ENCODE measurements at places on chromosomes 4 and X.

DNA sequence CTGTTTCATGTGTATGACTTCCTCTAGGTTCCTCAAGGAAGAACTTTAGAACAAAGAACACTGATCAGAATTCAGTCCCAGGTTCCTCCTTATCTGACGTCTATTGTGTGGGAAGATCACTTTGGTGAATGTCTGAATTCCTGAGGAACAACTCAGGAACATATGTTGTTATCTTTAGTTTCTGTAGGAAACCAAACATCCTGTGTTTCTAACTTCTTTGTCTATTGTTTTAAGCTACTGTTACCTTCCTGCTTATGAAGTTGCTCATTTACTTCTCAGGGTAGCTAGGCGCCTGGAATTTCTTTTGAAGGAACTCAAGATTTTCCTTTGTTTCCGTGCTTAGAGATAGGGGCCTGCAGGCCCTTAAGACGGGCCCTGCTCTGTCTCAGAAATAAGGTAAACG, 46.2 kb downstream of the MAGEB5 start:
- no peak for DNase-seq

DNA sequence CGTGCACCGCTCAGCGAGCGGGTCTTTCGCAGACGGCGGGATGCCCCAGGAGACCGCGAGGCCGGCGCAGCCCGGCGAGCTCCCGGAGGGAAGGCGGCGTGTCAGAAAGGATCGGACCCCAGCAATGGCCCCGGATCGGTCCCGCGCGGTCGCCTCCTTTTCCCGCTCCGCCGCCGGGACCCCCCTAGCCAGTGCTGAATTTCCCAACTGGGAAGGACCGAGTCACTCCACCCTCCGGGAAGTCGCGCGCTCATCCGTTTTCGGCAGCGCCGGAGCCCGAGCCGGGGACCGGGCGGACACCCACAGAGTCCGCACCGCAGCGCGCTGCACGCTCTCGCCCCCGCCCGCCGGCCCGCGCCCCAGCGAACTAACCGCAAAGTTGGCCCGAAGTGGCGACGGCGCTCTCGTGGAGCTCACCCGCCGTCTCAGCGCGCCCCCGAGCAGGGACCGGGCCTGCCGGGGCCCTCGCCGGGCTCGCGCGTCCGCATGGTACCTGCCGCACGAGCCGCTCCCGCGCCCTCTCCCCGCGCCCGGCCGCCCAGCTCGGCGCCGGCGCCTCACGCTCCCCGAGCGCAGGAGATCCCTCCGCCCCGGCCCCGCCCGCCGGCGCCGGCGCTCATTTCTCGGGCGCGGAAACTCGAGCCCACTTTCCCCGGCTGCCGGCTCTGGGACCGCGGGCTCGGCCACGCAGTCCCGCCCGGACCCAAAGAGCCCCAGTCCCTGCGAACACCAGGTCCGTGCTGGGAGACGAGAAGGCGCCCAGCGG, at the start of gene FAT1:
FAT1 (minus strand) TSS at position 565 of the 766 bp plus-strand sequence. CDS start 14,029 bp downstream, outside the sequence.
- DNase-seq, result no peak

GRCh38 chr4:169846396-169846795, 88.7 kb upstream of the HPF1 start:
- no peak for DNase-seq

DNA sequence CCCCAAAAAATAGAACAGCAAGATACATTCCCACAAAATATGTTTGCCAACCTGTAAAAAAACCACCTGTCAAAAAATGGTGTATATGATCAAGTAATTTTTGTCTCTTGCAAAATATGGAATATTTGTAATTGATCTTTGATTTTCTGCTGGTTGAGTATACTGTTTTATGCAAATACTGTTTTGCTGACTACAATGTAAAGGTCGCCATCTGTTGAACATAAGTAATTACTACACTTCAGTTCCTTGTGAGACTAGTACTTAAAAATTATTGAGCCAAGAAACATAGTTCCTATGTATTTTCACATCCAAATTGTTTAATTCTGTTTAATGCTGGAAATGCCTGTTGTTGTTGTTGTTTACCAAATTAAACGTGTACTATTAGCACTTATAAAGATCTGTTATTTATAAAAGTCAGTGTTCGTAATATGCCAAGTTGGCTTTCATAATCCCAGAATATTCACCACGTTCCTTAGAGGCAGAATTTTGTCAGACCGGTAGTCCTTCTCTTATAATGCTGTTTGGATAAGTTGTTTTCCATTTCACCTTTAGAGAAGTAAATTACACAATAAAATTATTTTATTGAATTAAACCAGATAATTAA, 144.2 kb downstream of the PDLIM5 start:
- DNase-seq, result no peak

GRCh38 chr4:91212211-91212610, 1085.0 kb downstream of the CCSER1 start:
- DNase-seq, result no peak

GRCh38 chr4:85302193-85302736, 172.7 kb upstream of the ARHGAP24 start:
- no peak for DNase-seq

DNA sequence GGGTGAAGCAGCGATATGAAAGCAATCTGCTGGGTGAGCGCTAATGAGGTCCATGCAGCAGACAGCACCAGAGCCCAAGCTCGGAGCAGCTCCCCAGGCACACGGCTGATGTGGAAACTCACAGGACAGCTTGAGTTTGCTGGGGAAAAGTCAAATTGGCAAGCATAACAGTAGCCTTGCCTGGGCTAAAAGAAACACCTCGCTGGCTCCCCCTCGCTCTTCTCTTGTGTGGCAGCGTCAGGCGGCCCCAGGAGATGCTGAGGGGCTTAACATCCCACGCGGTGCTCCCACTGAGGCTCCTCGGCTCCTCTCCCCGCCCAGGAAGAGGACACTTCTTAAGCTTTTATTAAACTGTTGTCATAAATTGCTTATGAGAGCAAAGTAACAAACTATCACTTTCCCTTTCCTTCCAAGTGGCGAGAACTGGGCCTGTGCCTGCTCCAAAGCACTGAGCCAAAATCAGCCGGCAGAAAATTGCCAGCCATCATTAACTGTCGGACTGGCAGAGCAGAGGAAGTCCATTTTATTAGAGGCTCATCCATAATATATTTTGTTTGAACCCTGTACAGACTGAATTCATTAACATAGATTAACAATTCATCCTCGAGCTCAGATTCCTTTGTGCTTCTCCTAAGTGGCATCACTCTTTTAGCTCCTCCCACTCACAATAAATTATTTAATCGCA, 111.4 kb downstream of the TSPAN5 start:
- no peak for DNase-seq

DNA sequence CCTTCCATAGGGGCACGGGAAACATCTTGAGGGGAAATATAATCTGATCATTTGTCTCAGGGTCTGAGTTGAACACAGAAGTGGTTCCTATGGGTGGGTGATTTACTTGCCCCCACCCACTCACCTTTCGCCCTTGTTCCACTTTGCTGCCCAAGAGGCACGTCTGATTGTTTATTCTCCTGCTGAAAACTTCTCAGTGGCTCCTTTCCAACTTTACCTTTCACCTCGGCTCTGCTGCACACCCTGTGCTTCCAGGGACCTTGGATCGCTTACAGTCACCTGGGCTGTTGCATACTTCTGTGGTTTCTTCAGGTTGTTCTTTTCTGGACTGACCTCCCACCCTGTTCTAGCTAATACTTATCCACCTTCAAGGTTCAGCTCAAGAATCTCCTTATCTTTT, 213.4 kb upstream of the JADE1 start:
- no peak for DNase-seq

- no peak for DNase-seq
These were observed 12.3 kb upstream of the SYTL5 start for GRCh38 chrX:37993837-37994619.

DNA sequence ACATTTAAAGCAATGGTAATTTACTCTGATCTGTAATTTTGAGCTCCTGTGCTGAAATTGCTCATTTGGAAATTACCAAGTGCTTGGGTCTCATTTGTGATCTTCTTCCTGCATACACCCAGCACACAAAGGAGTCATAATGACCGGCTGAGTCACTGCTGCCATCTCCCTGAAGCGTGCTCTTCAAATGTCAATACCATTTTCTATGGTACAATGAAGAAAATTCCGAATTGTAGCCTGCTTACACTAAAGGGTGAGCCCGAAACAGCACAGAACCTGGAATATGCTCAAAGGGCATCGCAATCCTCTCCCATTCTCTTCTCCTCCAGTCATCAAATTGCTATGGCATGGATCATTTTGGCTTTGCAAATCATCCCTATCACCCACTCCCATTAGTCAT, 140.5 kb downstream of the GRIA3 start:
- DNase-seq, result no peak
